ENCODE measurements at places on chromosomes 2 and 18.

- DNase-seq, result no peak
Observed at GRCh38 chr2:75499534-75499933, 61.2 kb downstream of the EVA1A start.

GRCh38 chr2:156332534-156333273, at the start of gene NR4A2:
Gene NR4A2 (minus strand): TSS chr2:156332721. CDS start chr2:156330186, 2,535 bp downstream.
- DNase-seq, result no peak

GRCh38 chr2:110802208-110802932, 70.0 kb downstream of the ACOXL start:
- no peak for DNase-seq

GRCh38 chr2:152925547-152926448, 207.4 kb downstream of the ARL6IP6 start:
- DNase-seq, result peak; percentile 36

Data from renal pelvis (tissue), 12 donors.